ENCODE measurements at places on chromosomes 2 and 18.
A peak's percentile ranks its signal among the peaks of the same experiment; 100 is the strongest.

DNA sequence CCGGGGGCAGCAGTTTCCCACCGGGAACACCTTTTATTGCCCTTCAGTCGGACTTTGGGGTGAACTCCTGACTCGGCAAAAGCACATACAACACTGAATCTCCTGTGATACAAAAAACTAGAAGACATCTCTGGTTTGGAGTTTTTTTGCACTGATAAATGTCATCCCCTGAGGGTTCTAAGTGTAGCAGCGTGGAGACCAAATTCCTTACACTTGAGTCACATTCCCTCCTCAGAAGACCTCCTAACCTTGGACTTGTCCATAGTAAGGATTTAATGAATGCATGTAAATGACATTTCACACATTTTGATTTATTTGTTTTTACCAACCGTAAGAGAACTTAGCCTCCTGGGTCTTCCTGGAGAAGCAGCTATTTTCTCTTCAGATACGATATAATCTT lies 54.0 kb upstream of the GPR45 start:
- H3K36me3 ChIP-seq, result no peaks in the 10 kb centered on the region
- no peaks in the 10 kb centered on the region for H3K27me3 ChIP-seq
- no peak overlapping the region for H3K27ac ChIP-seq

DNA sequence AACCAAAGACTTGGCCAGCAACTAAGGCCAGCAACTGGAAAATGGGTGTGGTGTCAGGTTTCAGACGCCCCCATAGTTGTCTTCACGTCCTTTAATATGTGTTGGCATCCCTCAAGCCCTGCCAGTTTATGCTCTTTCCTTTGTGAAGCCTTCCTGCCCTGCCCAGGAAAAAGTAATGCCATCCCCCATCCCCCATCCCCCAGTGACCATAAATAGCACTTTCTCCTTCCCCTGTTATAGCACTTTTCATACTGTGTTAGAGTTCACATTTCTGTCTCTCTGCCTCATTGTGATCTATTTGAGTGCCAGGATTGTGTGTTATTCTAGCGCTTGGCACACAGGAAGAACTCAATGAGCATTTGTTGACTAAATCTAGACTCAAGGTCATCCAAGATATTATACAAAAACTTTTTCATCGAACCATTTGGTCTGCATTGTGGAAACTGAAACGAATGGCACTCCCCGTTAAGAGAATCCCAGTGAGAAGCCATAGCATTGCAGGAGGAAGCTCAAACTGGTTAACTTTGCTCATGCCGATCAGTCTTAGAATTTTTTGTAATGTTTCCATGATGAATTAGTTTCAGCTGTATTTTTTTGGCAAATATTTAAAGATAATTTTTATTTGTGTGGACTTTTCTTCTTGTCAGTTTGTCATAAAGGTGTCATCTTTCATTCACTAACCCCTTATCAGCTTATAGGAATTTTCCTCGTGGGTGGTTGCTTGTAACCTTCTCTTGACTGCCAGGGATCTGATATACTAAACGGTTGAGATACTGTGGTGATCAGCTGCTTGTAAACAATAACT lies 15.7 kb downstream of the CRIM1 start:
- no peaks in the 10 kb centered on the region for H3K27me3 ChIP-seq
- H3K27ac ChIP-seq, result peak overlapping the region; percentile 92
- DNase-seq, result no peak
- H3K4me1 ChIP-seq, result no peaks in the 10 kb centered on the region
- H3K36me3 ChIP-seq, result no peaks in the 10 kb centered on the region

- no peak overlapping the region for H3K27ac ChIP-seq
- no peaks in the 10 kb centered on the region for H3K36me3 ChIP-seq
- H3K4me3 ChIP-seq, result no peak overlapping the region
- no peaks in the 10 kb centered on the region for H3K27me3 ChIP-seq
Measured at GRCh38 chr2:74037379-74037860, 52.7 kb downstream of the TET3 start.

DNA sequence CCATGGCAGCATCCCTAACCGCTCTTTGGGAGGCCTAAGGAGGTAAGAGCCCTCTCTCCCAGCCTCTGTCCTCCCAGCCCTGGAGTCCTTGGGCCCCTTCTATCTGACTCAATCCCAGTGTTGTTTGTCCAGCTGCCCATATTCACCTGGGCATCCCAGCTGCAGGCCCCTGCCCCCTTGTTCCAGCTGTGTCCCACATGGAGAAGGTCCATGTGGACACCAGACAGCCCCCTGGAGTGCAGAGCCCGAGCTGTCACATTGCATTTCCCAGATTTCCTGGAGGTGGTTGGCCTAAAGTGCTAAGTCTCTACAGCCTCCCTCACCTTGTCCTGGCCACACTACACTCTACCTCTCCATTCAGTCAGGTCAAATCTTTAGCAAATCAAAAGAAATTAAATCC lies 42.5 kb downstream of the PSD4 start:
- H3K27ac ChIP-seq, result no peak overlapping the region
- no peaks in the 10 kb centered on the region for H3K27me3 ChIP-seq
- no peaks in the 10 kb centered on the region for H3K36me3 ChIP-seq
- DNase-seq, result no peak
- peaks cover 3% of the 10 kb centered on the region for H3K4me1 ChIP-seq
- H3K4me3 ChIP-seq, result no peak overlapping the region

GRCh38 chr2:68127358-68128242 lies 30.1 kb upstream of the PNO1 start:
- H3K4me3 ChIP-seq, result no peak overlapping the region
- peaks cover 22% of the 10 kb centered on the region for H3K36me3 ChIP-seq
- no peak overlapping the region for H3K27ac ChIP-seq
- H3K4me1 ChIP-seq, result no peaks in the 10 kb centered on the region

GRCh38 chr2:100699131-100699530 lies 120.8 kb upstream of the NPAS2 start:
- H3K27me3 ChIP-seq, result no peaks in the 10 kb centered on the region
- no peak for DNase-seq
- no peak overlapping the region for H3K4me3 ChIP-seq

DNA sequence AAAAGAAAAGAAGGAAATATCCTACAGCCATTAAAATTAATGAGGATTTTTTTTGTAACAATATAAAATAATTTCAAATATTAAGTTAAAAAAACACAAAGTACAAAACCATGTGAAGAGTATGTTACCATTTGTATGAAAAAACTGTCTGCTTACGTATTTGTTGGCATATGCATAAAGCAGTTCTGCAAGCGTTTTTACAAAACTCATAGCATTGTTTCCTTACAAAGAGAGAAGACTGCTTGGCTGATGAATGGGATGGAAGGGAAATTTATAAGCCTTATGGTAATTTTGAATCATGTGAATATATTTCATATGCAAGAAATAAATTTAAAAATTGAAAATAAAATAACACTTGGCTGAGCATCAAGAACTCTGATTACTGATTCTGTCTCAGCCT lies 63.1 kb downstream of the METTL4 start:
- no peak overlapping the region for H3K4me3 ChIP-seq
- no peaks in the 10 kb centered on the region for H3K36me3 ChIP-seq
- no peaks in the 10 kb centered on the region for H3K4me1 ChIP-seq
- H3K27ac ChIP-seq, result no peak overlapping the region
- DNase-seq, result no peak

DNA sequence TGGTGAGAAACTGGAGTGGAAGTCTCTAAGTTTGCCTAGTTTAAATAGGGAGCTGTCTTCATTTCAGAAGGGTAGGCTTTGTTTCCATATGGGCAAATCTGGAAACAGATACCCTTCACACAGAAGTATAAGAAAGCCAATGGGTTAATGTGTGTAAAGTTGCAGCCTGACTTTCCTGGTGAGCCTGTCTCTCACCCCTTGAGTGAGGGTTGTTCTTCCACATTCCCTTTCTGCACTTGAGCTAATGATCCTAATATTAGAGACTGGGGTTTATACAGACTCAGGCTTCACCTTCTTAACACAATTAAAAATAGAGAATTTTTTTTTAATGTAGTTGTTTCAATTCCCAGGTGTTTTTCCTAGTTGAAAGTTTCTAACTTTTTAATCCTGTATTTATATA lies 108.6 kb upstream of the EML6 start:
- no peaks in the 10 kb centered on the region for H3K4me1 ChIP-seq
- DNase-seq, result no peak
- no peak overlapping the region for H3K27ac ChIP-seq
- no peaks in the 10 kb centered on the region for H3K27me3 ChIP-seq
- H3K36me3 ChIP-seq, result peaks cover 21% of the 10 kb centered on the region

- H3K27ac ChIP-seq, result no peak overlapping the region
- no peak for DNase-seq
- H3K4me1 ChIP-seq, result no peaks in the 10 kb centered on the region
- H3K27me3 ChIP-seq, result no peaks in the 10 kb centered on the region
Measured at GRCh38 chr2:14292964-14293363, 339.6 kb upstream of the LRATD1 start.

GRCh38 chr18:8116341-8117005 lies 492.8 kb upstream of the RAB12 start:
- H3K27me3 ChIP-seq, result no peaks in the 10 kb centered on the region
- no peaks in the 10 kb centered on the region for H3K4me1 ChIP-seq
- H3K36me3 ChIP-seq, result no peaks in the 10 kb centered on the region

- H3K27me3 ChIP-seq, result no peaks in the 10 kb centered on the region
- peaks cover 18% of the 10 kb centered on the region for H3K36me3 ChIP-seq
- no peak overlapping the region for H3K27ac ChIP-seq
- DNase-seq, result no peak
- no peaks in the 10 kb centered on the region for H3K4me1 ChIP-seq
Measured at GRCh38 chr2:27060323-27060722, 8.9 kb downstream of the AGBL5 start.

DNA sequence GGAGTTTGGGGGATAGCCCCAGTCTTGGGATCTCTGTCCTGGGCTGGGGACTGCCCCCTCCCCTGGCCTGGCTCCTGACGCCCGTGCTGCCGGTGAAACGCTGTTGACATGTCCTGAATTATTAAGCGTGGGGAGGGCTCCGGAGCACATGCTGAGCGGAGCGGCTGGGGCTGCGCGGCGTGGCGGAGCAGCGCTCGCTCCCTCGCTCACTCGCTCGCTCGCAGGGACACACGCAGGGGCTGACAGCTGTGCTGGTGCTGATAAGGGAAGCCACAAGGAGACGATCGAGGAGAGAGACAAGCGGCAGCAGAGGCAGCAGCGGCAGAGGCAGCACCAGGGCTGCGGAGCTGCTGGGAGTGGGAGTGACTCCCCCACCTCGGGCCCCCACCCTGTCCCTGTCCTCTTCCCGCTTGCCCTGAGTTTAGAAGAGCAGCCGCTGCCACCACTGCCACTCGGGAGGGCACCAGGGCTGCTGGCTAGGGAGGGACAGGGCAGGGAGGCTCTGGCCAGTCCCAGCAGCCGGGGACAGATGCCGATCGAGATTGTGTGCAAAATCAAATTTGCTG lies at the start of gene ASIC4:
TSS of gene ASIC4 (plus strand) at position 287 of the 566 bp plus-strand sequence. CDS start at position 530, 243 bp downstream.
- H3K27ac ChIP-seq, result no peak within 1 kb of the TSS
- no peaks in the 10 kb centered on the region for H3K27me3 ChIP-seq
- H3K36me3 ChIP-seq, result no peaks in the 10 kb centered on the region
- no peak for DNase-seq

DNA sequence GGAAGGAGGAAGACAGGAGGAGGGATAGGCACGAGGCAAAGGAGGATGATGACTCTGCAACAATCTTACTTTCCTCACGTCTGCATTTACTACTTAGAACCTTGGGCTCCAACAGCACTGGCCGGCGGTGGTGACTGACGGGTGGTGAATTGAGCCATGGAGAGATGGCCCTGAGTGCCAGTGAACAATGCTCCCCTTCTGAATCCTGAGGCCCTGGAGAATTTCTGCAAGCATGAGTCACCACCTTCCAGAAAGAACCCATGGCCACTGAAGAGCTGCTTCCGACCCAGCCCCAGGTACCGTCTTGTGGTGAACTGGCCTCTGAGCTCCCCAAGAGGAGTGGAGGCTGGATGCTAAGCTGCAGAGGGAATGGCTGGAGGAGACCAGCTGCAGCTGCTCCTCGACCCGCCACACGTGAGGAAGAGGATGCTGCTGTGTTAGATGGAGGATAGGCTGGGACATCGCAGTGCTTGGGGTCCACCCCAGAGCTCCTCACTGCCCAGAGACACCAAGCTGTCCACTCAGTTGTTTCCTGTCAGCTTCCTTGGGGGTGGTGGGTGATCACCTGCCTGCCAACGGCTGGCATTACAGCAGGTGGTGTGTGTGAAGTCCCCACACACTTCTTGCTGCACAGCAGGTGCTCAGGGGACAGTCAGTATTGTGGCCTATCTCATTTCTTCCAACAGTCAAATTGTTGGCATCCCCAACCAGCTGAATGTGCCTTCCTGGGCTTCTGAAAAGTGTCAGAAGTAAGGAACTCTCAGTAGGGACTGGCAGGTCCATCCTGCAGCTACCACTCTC lies 186.5 kb upstream of the ID2 start:
- no peak overlapping the region for H3K4me3 ChIP-seq
- no peaks in the 10 kb centered on the region for H3K27me3 ChIP-seq
- H3K27ac ChIP-seq, result no peak overlapping the region
- H3K36me3 ChIP-seq, result no peaks in the 10 kb centered on the region

All from tibial artery (tissue), 4 donors.